ENCODE measurements at places on chromosomes 12 and 14. TPM values are rescaled to one million over a fixed set of nuclear protein-coding genes. Genes with fewer than 3 reads are reported as not detected.
A peak's percentile ranks its signal among the peaks of the same experiment; 100 is the strongest.

GRCh38 chr14:58969951-58970751, 218.3 kb upstream of the DAAM1 start:
- H3K27me3 ChIP-seq: no peaks in the 10 kb centered on the region
- no peak overlapping the region for H3K27ac ChIP-seq
- no peaks in the 10 kb centered on the region for H3K36me3 ChIP-seq
- H3K4me1 ChIP-seq: no peaks in the 10 kb centered on the region
- no peak for DNase-seq

DNA sequence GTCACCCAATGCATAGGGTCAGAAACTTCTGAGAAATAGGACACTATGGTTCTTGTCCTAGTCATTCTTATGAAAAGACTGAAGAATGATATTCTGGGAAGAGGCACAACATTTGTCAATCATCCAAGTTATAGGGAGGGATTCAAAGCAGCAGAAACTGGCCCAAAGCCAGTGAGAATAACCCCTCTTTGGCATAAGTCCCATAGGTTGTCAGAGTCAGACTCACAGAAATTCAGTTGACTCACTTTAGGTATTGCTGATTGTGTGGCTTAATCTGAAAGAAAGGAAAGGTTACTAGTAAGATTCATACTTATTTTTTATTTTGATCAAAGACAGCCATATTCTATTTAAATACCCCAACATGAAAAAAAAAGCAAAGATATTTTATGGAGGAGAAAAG, 151.0 kb downstream of the SRGAP1 start:
- peaks cover 64% of the 10 kb centered on the region for H3K4me1 ChIP-seq
- no peak for DNase-seq
- no peaks in the 10 kb centered on the region for H3K27me3 ChIP-seq
- no peak overlapping the region for H3K4me3 ChIP-seq
- H3K36me3 ChIP-seq: peaks cover 41% of the 10 kb centered on the region

GRCh38 chr14:104874571-104875411, 9.7 kb downstream of the CEP170B start:
- no peaks in the 10 kb centered on the region for H3K27me3 ChIP-seq
- H3K36me3 ChIP-seq: no peaks in the 10 kb centered on the region
- no peak overlapping the region for H3K4me3 ChIP-seq
- H3K27ac ChIP-seq: no peak overlapping the region

DNA sequence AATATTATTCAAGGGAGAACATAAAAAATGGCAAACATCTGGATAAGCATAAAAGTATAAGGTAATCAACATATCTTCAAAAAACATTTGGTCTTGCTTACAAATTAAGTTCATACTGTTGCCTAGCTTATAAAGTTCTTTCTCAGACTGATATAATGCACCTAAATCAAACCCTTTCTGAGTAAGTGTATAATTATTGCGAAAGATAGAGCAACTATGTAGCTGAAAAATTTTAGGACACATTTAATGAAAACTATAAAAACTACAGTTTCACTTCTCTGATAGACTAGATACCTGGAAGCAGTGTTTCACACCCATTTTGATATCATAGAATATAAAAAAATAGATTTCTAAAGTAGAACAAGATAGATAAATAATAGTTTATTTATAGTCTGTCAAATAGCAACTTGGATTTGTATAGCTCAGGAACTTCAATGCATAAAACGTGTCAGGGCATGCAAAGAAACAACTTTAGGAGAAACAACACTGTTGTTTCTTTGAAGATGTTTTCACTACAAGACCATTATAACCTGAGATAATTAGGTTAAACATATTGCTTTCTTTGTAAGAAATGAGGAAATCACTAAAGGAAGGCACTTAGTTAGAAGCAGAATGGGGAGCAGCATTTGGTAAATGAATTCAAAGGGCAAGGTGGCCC, 7.6 kb downstream of the CLECL1 start:
- no peaks in the 10 kb centered on the region for H3K4me1 ChIP-seq
- H3K4me3 ChIP-seq: no peak overlapping the region
- no peaks in the 10 kb centered on the region for H3K27me3 ChIP-seq
- no peaks in the 10 kb centered on the region for H3K36me3 ChIP-seq

GRCh38 chr12:114976959-114977358, 293.0 kb upstream of the TBX3 start:
- H3K4me1 ChIP-seq: peaks cover 11% of the 10 kb centered on the region
- no peak overlapping the region for H3K27ac ChIP-seq
- H3K27me3 ChIP-seq: no peaks in the 10 kb centered on the region
- H3K36me3 ChIP-seq: no peaks in the 10 kb centered on the region

GRCh38 chr12:19482036-19482435, 42.7 kb downstream of the AEBP2 start:
- DNase-seq: no peak
- no peaks in the 10 kb centered on the region for H3K36me3 ChIP-seq
- no peaks in the 10 kb centered on the region for H3K27me3 ChIP-seq
- no peaks in the 10 kb centered on the region for H3K4me1 ChIP-seq

DNA sequence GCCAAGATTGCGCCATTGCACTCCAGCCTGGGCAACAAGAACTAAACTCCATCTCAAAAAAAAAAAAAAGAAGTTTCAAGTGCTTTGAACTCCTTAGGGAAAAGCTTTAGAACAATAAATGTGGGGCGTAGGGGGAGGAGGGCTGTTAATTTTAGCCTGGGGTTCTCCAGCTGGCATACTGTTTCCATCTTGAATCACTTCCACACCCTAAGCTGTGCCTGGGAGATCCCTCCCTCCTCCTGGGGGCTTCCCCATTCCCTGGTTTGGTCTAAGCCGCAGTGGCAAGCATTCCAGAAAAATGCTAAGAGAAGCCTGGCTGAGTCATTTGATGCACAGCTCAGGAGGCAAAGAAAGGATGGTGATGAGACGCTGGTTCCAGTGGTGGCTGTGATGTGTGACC, 2.3 kb upstream of the ZNF384 start:
- no peak overlapping the region for H3K4me3 ChIP-seq
- H3K27ac ChIP-seq: no peak overlapping the region
- peak; percentile 53 for DNase-seq
- H3K36me3 ChIP-seq: no peaks in the 10 kb centered on the region
- H3K4me1 ChIP-seq: peaks cover 24% of the 10 kb centered on the region

GRCh38 chr14:46051796-46052195, 599.8 kb downstream of the RPL10L start:
- no peaks in the 10 kb centered on the region for H3K36me3 ChIP-seq
- peaks cover 26% of the 10 kb centered on the region for H3K4me1 ChIP-seq

DNA sequence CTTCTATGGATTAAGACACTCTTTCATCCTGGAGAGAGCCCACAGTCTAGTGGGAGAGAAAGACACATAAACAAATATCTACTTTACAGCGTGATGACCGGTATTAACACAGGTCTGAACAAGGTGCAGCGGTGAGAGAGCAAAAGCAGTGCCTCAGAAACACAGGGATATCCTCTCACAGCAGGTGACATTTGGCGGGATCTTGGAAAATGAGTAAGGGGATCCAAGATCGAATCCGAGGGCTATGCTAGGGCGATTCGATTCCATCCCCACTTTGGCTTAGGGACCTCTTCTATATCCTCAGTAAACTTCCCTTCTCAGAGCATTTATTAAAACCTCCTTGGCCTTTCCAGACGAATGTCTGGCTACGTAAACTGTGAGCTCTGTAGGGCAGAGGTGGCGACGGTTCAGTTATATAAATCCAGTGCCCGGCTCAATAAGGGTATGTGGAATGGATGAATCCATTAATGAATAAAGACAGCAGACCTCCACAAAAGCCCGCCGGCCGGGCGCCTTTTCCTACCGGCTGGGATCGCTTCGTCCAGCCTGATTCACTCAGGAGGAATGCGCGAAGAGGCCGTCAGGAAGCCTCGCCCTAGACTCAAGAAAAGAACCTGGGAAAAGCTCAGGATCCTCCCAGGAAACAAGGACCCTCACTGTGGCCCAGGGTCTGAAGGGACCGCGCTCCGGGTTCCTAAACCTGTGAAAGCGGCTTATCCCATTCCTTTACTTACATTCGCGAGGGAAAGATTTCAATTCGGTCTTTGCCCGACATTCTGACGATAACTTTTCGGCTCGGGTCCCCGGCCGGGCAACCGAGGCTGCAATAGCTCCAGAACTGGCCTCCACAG, 455 bp downstream of the ATP6V1D start:
- peaks cover 53% of the 10 kb centered on the region for H3K4me1 ChIP-seq
- H3K36me3 ChIP-seq: 0 out of 2 replicates have a peak, but pooled peaks cover under 1% of the 10 kb centered on the region
- peak overlapping the region; percentile 99 for H3K27ac ChIP-seq

- no peak overlapping the region for H3K4me3 ChIP-seq
- H3K27ac ChIP-seq: no peak overlapping the region
- no peaks in the 10 kb centered on the region for H3K4me1 ChIP-seq
- H3K36me3 ChIP-seq: no peaks in the 10 kb centered on the region
- H3K27me3 ChIP-seq: no peaks in the 10 kb centered on the region
- DNase-seq: peak; percentile 12
These were observed 324.1 kb downstream of the FLRT2 start for GRCh38 chr14:85853996-85854526.

DNA sequence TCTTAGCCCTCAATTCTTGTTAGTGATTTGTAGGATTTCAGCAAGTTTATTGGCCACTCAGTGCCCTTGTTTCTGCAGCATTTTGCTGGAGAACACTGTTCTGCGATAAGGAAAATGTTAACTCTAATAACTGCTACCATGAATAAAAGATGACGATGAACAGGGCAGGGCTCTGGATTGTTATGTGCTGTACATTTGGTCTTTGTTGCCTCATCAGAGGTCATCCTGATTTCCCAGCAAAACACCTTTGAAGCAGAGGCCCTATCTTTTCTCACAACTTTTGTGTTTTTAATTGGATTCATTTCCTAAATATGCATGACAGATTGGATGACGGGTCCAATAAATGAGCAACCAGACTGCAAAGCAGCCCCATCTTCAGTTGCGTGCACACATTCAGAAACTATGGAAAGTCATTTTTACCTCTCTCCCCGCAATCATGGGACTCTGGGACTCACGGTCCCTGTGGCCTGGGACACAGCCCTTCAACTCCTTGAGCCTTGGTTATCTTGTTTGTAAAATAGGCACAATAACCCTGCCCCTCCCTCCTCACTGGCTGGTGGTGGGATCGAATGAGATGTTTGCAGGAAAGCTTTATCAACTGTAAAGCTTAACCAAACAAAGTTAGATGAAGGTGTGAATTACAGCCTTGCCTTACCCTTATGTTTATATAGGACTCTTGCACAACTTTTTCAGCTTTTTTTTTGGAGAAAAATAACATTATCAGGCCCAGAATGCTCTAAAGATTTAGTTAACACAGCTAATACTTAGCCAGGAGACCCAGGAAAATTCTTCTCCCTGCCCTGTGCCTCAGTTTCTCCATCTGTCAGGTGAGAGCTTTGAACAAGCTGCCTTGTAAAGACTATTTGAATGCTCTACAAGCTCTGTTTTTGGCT, 45.4 kb downstream of the RPH3A start:
- no peaks in the 10 kb centered on the region for H3K27me3 ChIP-seq
- no peaks in the 10 kb centered on the region for H3K4me1 ChIP-seq
- H3K4me3 ChIP-seq: no peak overlapping the region
- DNase-seq: no peak
- H3K27ac ChIP-seq: no peak overlapping the region
- H3K36me3 ChIP-seq: no peaks in the 10 kb centered on the region

DNA sequence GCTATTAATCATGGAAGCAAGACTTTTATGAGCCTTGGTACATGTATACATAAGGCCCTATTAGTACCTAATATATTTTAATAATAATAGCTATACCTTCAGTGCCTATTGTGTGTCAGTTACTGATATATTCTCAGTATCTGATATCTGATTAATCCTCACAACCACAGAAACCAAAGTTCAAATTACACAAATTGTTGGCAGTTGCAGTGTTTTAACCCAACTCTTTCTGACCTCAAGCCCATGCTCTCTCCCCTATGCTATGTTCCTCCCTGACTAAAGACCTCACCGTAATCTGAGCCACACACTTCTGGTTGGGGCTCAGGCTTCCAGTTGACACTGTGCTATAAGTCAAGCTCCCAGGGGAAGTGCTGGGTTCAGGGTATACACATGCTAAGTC, 214.4 kb downstream of the SPTSSA start:
- no peak overlapping the region for H3K27ac ChIP-seq
- DNase-seq: no peak
- H3K27me3 ChIP-seq: peaks cover 27% of the 10 kb centered on the region
- no peaks in the 10 kb centered on the region for H3K36me3 ChIP-seq

DNA sequence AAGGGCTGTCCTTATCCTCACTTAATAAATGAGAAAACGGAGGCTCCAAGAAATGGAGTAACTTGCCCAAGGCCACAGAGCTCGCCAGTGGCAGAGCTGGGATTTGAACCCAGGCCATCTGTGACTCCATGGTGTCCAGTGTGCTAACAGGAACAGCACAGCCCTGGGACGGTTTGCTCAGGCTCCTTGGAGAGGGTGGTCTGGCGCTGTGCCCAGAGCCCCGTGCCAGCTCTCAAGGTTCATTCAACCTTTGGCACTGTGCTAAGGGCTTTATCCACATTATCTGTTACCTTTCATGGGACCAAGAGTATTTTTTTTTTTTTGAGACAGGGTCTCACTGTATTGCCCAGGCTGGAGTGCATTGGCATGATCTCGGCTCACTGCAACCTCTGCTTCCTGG, 8.1 kb downstream of the DAO start:
- H3K36me3 ChIP-seq: no peaks in the 10 kb centered on the region
- H3K4me1 ChIP-seq: no peaks in the 10 kb centered on the region
- H3K4me3 ChIP-seq: no peak overlapping the region
- DNase-seq: no peak
- H3K27ac ChIP-seq: no peak overlapping the region
- H3K27me3 ChIP-seq: no peaks in the 10 kb centered on the region

DNA sequence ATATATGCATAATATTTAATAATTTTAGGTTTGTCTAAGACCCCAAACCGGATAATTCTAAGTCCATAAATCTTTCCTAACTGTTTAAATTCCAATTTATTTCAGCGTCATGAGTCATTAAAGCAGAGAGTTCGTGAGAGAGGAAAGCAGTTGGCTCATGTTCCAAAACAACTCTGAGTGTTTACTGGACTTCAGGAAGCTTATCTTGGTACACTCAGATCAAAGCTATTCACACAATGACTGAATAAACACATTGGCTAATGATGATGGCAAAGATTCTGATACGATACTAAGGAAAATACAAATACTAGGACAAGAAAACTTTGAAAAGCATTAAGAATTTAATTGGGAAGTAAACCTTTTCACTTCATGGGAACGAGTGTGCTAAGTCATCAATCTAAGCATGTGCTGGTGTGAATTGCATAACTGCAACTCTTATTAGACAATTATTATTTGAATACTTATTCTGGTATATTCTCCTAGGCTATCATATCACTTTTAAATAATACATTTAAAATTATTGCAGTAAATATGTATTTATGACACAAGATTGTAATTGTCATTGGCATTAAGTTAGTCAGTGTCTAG, 34.8 kb upstream of the CLEC14A start:
- H3K36me3 ChIP-seq: no peaks in the 10 kb centered on the region
- peak overlapping the region; percentile 57 for H3K27ac ChIP-seq
- H3K27me3 ChIP-seq: no peaks in the 10 kb centered on the region
- peak; percentile 94 for DNase-seq

TSPAN8 gene
- total RNA-seq: not detected

LTB4R gene
- total RNA-seq: 2.4 TPM

AQP2 gene
- total RNA-seq: not detected

DAO gene
- total RNA-seq: not detected

CBX5 gene
- total RNA-seq: 36.7 TPM

Measured in GM23248 (cell line).